ENCODE measurements at places on chromosomes 4 and X.

DNA sequence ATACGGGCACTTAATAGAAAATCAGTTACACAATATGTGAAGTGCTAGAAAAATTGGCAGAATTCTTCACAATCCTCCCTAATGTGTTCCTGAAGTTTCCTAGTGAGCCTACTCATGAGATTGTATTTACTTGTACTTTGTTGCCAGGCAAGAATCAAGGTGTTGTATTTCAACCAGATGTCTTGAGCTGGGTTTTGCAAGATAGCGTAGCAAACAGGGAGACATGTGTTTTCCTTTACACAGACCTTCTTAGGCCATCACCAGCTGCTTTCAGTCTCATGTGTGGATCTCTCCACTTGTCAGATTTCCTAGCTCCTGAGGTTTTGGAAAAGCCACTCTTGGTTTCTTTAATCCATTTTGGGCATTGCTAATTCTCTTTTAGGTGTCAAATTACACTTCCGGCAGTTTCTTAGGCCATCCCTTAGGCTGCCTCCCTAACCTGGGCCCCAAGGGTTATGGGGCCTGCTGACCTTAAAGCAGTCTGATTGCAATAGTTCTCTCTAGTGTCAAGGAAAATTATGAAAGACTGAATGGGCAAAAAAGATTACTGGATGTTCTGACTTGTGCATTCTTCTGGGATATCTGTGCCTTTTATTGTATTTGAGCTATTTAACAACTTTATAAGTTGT is 12.2 kb upstream of the EDA start:
- DNase-seq: no peak

- no peak for DNase-seq
Measured at GRCh38 chrX:104351173-104351769, 96.5 kb upstream of the ESX1 start.

- no peak for DNase-seq
Measured at GRCh38 chr4:1625600-1626138, 58.4 kb downstream of the FAM53A start.

GRCh38 chrX:6313356-6313755 is 84.7 kb upstream of the NLGN4X start:
- DNase-seq: no peak

DNA sequence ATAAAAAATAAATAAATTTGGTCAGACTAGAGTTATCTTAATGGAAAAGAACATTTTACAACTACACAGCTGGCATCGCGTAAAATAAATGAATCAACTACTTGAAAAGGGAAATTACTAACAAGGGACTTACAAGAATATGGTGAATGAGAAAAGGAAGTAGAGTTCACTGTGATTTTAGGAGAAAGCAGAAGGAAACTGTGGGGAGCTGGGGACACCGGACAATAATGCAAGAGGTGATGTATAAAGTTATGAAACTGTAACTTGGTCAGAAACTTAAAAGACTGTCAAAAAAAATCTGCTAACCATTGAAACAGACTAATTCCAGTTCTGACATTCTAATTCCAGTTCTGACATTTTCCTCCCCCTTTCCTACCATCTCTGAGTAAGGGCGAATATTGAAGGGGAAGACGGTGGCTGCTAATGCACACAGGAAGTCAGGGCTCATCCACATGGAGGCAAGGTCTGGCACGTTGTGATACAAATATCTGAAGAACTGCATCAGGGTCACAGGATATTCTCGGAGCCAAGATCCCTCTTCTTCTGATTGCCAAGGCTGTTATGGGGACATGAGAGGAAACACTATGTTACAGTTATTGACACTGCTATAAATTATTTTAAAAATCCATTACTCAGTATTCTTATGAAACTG is 170.5 kb downstream of the CDS1 start:
- DNase-seq: no peak

All from activated T-helper 1 cell treated with Interleukin-2 at 50 U/mL for 16 hours (primary cell).